Stomach (tissue), 19 donors: ENCODE measurements at places on chromosomes 4 and X.

- no peak for DNase-seq
Observed at GRCh38 chrX:37348971-37349220, 268 bp upstream of the PRRG1 start.

- DNase-seq = no peak
Observed at GRCh38 chrX:12370497-12370986, 232.3 kb downstream of the FRMPD4 start.

GRCh38 chr4:74441744-74442143, 3.2 kb upstream of the AREG start:
- no peak for DNase-seq

DNA sequence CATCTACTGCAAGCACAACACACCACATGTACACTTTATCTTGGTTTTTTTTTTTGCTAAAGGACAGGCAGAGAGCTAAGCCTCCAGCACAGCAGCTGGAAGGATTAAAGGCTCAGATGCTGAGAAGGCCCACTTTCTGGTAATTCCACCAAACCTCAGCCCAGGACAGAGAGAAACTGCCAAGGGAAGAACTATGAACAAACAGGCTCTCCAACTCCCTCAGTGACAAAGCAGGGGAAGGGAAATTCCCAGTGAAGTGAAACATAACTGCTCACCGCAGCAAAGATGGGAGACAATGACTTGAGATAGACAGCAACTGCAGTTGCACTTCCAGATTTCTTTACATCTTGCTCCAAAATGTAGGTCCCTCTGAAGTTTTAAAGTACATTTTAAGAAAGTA, 4.8 kb downstream of the PROM1 start:
- DNase-seq = no peak

- no peak for DNase-seq
Observed at GRCh38 chr4:111070390-111070789, 447.5 kb upstream of the PITX2 start.
